ENCODE measurements at places on chromosomes 11 and 22. TPM values are rescaled to one million over a fixed set of nuclear protein-coding genes. Genes with fewer than 3 reads are reported as not detected.

YPEL4 gene
- total RNA-seq = under 0.01 TPM

GRCh38 chr11:13534358-13534757 lies 38.6 kb upstream of the PTH start:
- no peak overlapping the region for H3K4me3 ChIP-seq
- H3K4me1 ChIP-seq = no peaks in the 10 kb centered on the region
- H3K36me3 ChIP-seq = no peaks in the 10 kb centered on the region
- H3K27me3 ChIP-seq = no peaks in the 10 kb centered on the region
- no peak for DNase-seq
- H3K27ac ChIP-seq = no peak overlapping the region

ACR gene
- total RNA-seq = not detected

SOX10 gene
- total RNA-seq = not detected

- H3K27me3 ChIP-seq = no peaks in the 10 kb centered on the region
- DNase-seq = no peak
- H3K4me3 ChIP-seq = no peak overlapping the region
- no peaks in the 10 kb centered on the region for H3K36me3 ChIP-seq
- no peak overlapping the region for H3K27ac ChIP-seq
- 0 out of 2 replicates have a peak, but pooled peaks cover 2% of the 10 kb centered on the region for H3K4me1 ChIP-seq
These were observed 10.5 kb downstream of the TPST2 start for GRCh38 chr22:26579331-26579886.

DNA sequence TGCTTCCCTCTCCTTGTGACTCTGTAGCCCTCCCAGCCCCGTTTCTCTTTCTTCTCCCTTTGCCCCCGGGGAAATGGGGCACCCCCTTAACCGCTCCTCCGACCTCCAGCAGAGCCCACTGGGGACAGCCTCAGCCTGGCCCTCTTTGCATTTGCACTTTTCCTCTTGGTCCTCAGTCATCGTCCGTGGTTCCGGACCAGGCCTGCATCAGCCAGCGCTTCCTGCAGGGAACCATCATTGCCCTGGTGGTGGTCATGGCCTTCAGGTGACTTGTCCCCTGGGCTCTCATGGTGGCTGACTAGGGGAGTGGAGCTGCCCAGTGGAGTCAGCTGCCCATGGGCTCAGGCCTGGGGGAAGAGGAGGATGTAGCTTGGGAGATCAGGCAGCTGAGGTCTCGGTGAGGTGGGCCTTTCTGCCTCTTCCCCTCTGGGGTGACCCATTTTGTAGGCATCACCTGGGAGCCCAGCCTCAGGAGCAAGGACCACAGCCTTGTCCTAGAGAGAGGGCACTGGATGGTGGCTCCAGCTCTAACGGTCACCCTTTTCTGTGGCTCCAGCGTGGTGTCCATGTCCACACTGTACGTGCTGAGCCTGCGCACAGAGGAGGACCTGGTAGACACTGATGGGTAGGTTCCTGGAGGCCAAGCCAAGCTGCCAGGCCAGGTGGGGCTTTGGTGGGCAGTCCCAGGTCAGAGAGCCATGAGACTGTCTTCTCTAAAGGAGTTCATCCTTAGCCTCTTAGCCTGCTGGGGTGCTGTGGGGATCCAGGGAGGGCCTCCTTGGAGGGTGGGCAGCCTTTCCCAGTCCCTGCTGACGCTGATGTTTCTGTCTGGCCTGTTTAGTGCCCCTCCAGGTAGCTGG lies 12.5 kb downstream of the TMEM258 start:
- H3K36me3 ChIP-seq = peaks cover 12% of the 10 kb centered on the region
- no peaks in the 10 kb centered on the region for H3K27me3 ChIP-seq
- H3K4me1 ChIP-seq = peaks cover 3% of the 10 kb centered on the region

OR51E2 gene
- 0.72 TPM for total RNA-seq

DEUP1 gene
- total RNA-seq = not detected

- H3K4me3 ChIP-seq = no peak overlapping the region
- no peak overlapping the region for H3K27ac ChIP-seq
- no peaks in the 10 kb centered on the region for H3K4me1 ChIP-seq
- no peak for DNase-seq
These were observed 1039.3 kb downstream of the NTM start for GRCh38 chr11:132409573-132410355.

- peaks cover 7% of the 10 kb centered on the region for H3K36me3 ChIP-seq
- H3K27ac ChIP-seq = no peak within 1 kb of the TSS
- no peak for DNase-seq
- H3K4me3 ChIP-seq = no peak within 1 kb of the TSS
- no peaks in the 10 kb centered on the region for H3K27me3 ChIP-seq
These were observed at the start of gene CASP5 for GRCh38 chr11:105023003-105023402. Gene CASP5, minus strand, starts transcription at chr11:105023168. Its CDS starts 32 bp downstream, at chr11:105023136.

INS gene
- total RNA-seq = not detected

- DNase-seq = no peak
- H3K4me3 ChIP-seq = no peak overlapping the region
- H3K27me3 ChIP-seq = no peaks in the 10 kb centered on the region
These were observed 225.8 kb upstream of the NCAM1 start for GRCh38 chr11:112735470-112735869.

PKDREJ gene
- not detected for total RNA-seq

TMEM121B gene
- under 0.01 TPM for total RNA-seq

GRCh38 chr11:2209370-2209801 lies 37.8 kb upstream of the TH start:
- no peaks in the 10 kb centered on the region for H3K36me3 ChIP-seq
- H3K27ac ChIP-seq = no peak overlapping the region
- no peak for DNase-seq

- H3K4me1 ChIP-seq = peaks cover 3% of the 10 kb centered on the region
- no peak overlapping the region for H3K27ac ChIP-seq
- H3K27me3 ChIP-seq = no peaks in the 10 kb centered on the region
- peaks cover 2% of the 10 kb centered on the region for H3K36me3 ChIP-seq
- H3K4me3 ChIP-seq = no peak overlapping the region
These were observed 17.2 kb downstream of the LRP4 start for GRCh38 chr11:46901156-46901555.

RAB38 gene
- total RNA-seq = 6.5 TPM

- no peak overlapping the region for H3K4me3 ChIP-seq
- no peaks in the 10 kb centered on the region for H3K27me3 ChIP-seq
- no peak overlapping the region for H3K27ac ChIP-seq
- peaks cover 5% of the 10 kb centered on the region for H3K36me3 ChIP-seq
- no peaks in the 10 kb centered on the region for H3K4me1 ChIP-seq
These were observed 10.6 kb upstream of the DGCR8 start for GRCh38 chr22:20069331-20070042.

DNA sequence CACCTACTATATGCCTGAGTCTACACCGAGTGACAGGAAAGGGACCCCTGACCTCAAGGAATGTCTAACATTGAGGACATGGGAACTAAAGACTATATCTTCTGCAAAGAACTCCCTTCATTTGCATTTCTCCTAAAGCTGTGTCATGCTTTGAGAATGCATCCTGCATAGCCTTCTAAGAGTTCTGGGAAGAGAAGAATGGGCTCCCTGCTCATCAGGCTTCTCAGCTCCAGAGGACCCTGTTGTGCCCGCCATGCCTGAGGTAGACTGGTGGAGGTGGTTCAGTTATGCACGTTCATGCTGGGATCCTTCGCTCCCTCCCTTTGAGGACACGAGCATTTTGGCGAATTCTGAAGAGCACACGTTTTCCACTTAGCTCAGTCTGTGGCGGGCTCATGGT lies 63.3 kb downstream of the GRIK4 start:
- H3K4me1 ChIP-seq = peaks cover 2% of the 10 kb centered on the region
- H3K27me3 ChIP-seq = peaks cover 33% of the 10 kb centered on the region
- H3K36me3 ChIP-seq = no peaks in the 10 kb centered on the region
- no peak overlapping the region for H3K27ac ChIP-seq

GRCh38 chr11:17496406-17496805 lies 19.8 kb upstream of the ABCC8 start:
- H3K4me1 ChIP-seq = no peaks in the 10 kb centered on the region
- peaks cover 8% of the 10 kb centered on the region for H3K27me3 ChIP-seq
- H3K27ac ChIP-seq = no peak overlapping the region
- no peak overlapping the region for H3K4me3 ChIP-seq

ZNF195 gene
- total RNA-seq = 17.2 TPM

GRCh38 chr22:43905681-43906080 lies 13.9 kb upstream of the PNPLA5 start:
- no peak overlapping the region for H3K4me3 ChIP-seq
- H3K4me1 ChIP-seq = peaks cover 21% of the 10 kb centered on the region
- H3K36me3 ChIP-seq = no peaks in the 10 kb centered on the region

- H3K4me3 ChIP-seq = no peak overlapping the region
- no peaks in the 10 kb centered on the region for H3K4me1 ChIP-seq
- DNase-seq = no peak
These were observed 8.7 kb downstream of the SLC22A6 start for GRCh38 chr11:62976109-62976508.

DNA sequence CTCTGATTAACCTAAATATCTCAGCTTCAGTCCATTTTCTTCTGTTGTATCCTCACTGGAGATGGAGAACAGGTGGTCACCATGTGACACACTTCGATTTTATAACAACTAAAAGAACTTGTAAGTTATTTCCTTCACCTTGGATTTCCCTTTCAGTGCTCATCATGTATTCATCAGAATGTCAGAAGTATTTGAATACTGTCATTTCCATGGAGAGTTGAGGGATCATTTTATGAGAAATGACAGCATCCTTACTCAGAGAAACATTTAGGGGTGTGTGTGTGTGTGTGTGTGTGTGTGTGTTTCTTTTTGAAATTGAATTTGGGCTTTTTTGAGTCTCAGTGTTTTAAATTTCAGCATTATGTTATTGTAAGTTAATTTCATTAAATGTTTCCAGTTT lies 205.8 kb downstream of the ARHGAP42 start:
- H3K4me1 ChIP-seq = peaks cover 6% of the 10 kb centered on the region
- no peak for DNase-seq
- H3K27ac ChIP-seq = no peak overlapping the region
- no peaks in the 10 kb centered on the region for H3K27me3 ChIP-seq
- no peak overlapping the region for H3K4me3 ChIP-seq
- H3K36me3 ChIP-seq = no peaks in the 10 kb centered on the region

DNA sequence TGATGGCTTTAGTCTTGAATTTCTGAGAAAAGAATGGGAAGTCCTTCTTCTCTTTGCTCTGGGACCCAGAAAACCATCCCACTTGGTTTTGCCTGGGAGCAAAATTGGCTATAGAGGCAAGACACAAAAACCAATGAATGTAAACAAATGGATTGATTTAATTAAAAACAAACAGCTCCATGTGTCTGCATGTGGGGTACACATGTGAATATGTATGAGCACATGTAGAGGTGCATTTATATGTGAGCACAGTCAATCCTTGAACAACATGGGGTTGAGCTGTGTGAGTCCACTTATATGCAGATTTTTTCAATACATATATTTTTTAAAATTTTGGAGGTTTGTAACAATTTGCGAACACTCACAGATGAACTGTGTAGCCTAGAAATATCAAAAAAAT lies 87.2 kb downstream of the CCDC81 start:
- peaks cover 20% of the 10 kb centered on the region for H3K4me1 ChIP-seq
- H3K27ac ChIP-seq = no peak overlapping the region
- H3K27me3 ChIP-seq = no peaks in the 10 kb centered on the region
- H3K4me3 ChIP-seq = no peak overlapping the region
- no peak for DNase-seq

- H3K4me1 ChIP-seq = no peaks in the 10 kb centered on the region
- H3K27ac ChIP-seq = no peak overlapping the region
- H3K27me3 ChIP-seq = peaks cover 51% of the 10 kb centered on the region
- H3K36me3 ChIP-seq = no peaks in the 10 kb centered on the region
- no peak overlapping the region for H3K4me3 ChIP-seq
These were observed 10.0 kb downstream of the LMO2 start for GRCh38 chr11:33881651-33882503.

Measured in IMR-90 (cell line).